ENCODE measurements at places on chromosomes 6 and 20. TPM values are rescaled to one million over a fixed set of nuclear protein-coding genes. Genes with fewer than 3 reads are reported as not detected.

- no peak for DNase-seq
These were observed 290.9 kb downstream of the CDC5L start for GRCh38 chr6:44678252-44678935.

DNA sequence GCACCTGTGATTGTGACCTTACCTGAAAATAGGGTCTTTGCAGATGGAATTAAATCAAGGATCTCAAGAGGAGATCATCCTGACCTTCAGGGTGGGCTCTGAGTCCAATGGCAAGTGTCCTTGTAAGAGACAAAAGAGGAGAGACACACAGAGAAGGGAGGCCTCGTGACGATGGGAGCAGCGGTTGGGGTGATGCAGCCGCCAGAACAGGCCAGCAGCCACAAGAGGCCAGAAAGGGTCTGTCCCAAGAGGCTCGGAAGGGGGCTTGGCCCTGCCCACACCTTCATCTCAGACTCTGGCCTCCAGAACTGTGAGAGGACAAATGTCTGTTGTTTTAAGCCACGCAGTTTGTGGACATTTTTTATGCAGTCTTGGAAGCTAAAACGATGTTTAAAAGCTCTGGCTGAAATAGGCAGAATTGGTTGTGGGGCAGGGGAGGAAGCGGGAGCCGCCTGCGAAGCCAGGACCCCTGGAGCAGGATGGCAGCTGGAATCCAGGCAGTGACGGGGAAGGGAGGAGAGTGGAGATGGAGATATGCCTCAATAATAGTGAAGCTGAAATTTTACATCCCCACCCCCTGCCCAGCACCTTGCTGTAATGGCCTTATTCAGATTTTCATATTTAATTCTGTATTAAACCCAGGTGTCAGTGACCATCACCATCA lies 216.4 kb downstream of the ANKRD60 start:
- no peak for DNase-seq

DNA sequence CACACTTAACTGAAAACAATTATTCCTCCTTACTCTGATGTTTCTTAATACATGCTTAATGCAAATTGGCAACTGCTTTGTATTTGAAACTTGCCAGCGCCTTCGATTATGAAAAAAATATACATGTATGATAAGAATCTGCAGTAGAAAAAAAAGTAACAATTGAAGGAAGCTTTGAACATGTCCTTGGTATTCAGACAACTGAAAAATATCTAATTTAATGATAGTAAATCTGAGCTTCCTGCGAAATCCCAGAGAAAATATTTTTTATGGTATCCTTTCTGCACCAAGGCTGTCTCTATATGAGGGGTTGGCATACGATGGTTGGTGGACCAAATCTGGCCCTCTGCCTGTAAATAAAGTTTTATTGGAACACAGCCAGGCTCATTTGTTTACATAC lies 186.2 kb downstream of the HDGFL1 start:
- no peak for DNase-seq

Gene GNL1
- total RNA-seq, result 18.3 TPM

Measured in left ventricle myocardium inferior (tissue), 1 donor.